Stimulated activated CD4-positive, alpha-beta T cell treated with anti-CD3 and anti-CD28 coated beads, Interleukin-1b, Interleukin-23, amount 100 ng/mL, for 48 hours (primary cell): ENCODE measurements at places on chromosomes 1 and 21.

- peak; percentile 56 for DNase-seq
Measured at GRCh38 chr1:23177438-23178380, 9.1 kb upstream of the LUZP1 start.

DNA sequence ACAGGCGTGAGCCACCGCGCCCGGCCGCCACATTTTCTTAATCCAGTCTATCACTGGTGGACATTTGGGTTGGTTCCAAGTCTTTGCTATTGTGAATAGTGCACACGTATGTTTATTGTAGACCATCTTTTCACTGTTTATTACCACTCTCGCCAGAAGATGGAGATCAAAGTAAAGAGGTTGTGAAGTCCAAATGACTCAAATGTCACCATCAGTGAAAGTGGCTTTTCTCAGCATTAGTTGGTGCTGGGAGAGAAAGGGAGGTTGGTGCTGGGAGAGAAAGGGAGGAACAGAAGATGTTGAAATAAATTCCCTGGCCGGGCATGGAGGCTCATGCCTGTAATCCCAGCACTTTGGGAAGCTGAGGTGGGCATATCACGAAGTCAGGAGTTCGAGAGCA is 10.4 kb upstream of the UHMK1 start:
- DNase-seq = no peak

DNA sequence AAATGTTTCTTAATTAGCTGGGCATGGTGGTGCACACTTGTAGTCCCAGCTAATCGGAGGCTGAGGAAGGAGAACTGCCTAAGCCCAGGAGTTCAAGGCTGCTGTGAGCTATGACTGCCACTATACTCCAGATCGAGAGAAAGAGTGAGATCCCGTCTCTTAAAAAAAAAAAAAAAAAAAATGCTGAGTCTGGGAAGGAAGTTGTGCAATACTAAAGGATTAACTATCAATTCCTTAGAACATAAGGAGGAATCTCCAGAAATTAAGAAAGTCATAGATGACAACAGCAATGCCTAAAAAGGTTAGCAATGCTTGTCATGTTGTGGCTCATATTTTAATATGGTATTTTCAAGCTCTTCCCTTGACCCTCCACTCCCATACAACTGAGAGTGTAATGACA is 5.3 kb downstream of the LUZP1 start:
- DNase-seq = no peak

- no peak for DNase-seq
Measured at GRCh38 chr1:78005755-78006154, 1.0 kb downstream of the DNAJB4 start.

GRCh38 chr1:95126846-95127245 is 9.7 kb downstream of the TLCD4 start:
- no peak for DNase-seq

GRCh38 chr1:52677076-52677806 is 20.9 kb downstream of the COA7 start:
- DNase-seq = no peak

DNA sequence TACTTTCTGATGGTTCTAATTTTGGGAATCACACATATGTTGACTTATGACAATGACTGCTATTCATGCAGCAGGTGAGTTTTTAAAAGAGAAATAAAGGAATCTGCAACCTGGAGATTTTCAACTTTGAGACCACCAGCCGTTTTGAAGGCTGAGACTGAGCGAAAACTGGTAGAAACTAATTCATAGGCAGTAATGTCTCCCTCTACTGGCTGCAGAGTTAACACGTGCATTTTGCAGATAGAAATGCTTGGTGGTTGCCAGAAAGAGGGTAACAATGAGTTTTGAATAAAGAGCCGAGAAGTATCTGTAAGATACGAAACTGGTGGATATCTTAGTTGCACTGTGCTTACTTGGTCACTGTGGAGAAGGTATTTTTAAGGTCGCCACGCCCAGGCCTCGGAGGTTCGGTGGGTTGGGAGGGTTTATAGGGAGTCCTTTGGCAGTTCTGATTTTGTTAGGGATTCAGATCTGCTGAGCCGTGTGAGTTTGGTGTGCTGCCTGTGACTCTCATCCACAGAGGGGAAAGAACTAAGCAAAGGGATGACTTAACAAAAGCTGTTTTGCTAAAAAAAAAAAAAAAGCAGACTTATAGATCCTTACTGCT is 83.0 kb downstream of the RYR2 start:
- no peak for DNase-seq

- DNase-seq = no peak
Measured at GRCh38 chr1:97758541-97759057, 162.2 kb downstream of the DPYD start.

DNA sequence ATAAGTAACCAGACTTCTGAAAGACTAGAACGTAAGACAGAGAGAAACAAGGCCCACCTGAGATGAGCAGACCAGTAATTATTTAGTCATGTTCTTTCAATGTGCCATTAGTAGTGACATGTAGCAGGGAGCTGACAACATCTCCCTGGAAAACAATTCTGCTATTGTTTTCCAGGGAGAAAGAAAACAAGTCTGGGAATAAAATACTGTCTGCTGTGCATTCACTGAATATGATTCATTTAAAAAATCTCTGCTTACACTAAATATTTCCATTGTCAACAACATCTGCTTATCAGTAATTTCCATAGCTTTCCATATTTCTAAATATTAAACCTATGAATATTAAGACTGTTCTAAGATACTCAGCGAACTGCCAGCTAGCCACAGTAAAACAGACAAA is 80.0 kb downstream of the VCAM1 start:
- DNase-seq = no peak

GRCh38 chr1:45236136-45236535 is 29.7 kb upstream of the ZSWIM5 start:
- no peak for DNase-seq

DNA sequence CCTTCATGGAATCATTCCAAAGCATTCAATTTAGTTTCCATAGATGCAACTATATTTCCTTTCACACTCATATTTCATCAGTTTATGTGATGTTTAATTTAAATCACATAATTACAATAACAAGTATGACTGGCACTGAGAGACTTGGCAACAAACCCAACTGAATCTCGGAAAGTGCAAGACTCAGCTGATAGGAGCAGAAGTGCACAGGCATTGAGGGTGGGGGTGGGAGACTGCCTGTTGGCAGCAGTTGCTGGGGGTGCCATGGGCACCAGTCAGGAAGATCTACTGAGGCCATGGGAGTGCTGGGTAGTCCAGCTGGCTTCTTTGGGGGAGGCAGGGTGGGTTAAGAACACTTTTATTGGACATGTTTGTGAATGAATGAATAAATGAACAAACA is 10.4 kb upstream of the HMGB4 start:
- no peak for DNase-seq

- peak; percentile 56 for DNase-seq
Measured at GRCh38 chr1:109901524-109902145, 9.0 kb upstream of the CSF1 start.

DNA sequence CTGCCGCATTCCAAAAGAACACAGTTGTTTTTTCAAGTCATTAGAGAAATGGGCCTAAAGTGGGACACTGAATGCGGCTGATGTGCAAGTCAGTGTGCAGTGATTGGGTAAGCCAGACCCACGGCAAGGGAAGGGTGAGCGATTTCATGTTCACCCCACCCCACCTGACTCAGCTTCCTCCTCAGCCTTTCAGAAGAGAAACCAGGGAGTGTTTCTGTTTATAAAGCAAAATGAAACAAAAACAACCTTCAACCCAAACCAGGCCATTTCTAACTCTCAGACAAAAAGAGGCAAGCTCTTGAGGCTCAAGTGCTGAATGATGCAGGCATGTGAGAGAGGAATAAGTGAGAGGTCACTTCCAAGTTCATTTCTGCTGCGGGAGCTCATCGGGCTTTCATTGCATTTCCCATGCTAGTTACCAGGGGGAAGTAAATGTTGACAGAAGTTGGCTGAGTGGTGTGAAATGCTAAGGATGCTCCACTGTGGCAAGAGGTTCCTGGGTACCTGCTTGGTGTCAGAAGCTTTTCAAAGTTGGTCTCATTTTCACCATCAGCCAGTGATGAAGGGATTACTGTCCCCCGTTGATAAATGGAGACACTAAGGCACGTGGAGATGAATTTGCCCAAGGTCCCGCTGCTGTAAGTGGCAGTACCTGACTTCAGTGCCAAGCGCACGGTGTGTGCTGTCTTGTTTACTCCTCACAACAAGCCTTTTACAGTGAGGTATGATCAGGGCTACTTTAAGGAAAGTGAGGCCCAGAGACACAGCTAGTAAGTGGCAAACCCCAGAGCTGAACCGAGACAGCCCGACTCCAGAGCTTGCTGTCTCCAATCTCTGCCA is 29.1 kb downstream of the STPG1 start:
- peak; percentile 68 for DNase-seq

DNA sequence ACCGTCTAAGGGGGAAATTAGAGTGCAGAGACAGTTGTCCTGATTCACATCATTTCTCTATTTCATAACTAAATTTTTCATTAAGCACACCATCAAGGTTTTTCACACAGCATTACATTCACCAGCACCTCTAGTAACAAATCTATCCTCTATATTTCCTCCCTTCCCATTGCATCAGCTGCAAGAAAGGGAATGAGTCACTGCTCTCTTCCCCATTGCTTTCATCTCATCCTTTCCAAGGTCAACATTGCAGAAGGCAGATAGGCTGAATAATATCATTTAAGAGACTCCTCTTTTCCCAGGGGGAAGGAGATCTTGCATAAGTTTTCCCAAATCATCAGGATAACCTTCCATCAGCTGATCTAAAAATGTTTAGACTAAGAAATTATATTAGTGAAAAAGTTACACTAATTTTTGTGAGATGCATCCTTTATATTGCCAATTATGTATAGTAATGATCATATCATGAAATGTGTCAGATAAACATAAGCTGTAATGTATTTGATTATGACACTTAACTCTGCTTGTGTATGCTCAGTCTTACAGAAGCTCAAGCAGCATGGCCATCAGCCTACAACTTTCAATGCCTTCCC is 4.3 kb downstream of the INTS7 start:
- no peak for DNase-seq

- DNase-seq = no peak
Measured at GRCh38 chr1:240797050-240797449, 185.1 kb upstream of the GREM2 start.

GRCh38 chr21:32207406-32207716 is 71.5 kb downstream of the MIS18A start:
- DNase-seq = no peak

GRCh38 chr1:243598433-243598832 is 251.6 kb downstream of the AKT3 start:
- DNase-seq = peak; percentile 15

GRCh38 chr1:236130372-236130771 is 12.0 kb upstream of the GPR137B start:
- DNase-seq = no peak

GRCh38 chr1:166084613-166085012 is 82.2 kb downstream of the FAM78B start:
- DNase-seq = no peak

- no peak for DNase-seq
Measured at GRCh38 chr1:172680733-172681275, 21.9 kb downstream of the FASLG start.

DNA sequence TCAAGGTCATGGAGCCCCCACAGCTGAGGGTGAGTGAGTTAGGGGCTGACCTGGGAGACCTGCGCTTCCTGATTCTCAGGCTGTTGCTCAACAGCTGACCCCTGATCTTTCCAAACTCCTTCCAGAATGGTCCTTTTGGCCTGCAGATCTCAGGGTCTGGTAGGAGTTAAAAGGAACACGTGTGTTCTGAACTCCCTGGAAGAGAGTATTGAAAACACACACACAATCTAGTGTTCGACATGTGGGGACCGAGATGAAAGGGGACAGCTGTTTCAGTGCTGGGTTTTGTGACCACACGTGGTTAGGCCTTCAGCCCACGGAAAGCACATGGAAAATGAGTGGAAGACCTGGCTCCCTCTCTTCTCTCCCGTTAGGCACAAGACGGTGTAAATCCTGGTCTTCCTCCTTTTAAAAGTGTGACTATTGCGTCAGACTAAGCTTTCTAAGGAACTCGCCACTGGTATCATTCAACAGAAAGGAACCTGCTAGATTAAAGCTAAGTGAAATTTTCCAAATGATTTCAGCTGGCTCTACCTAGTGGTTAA is 49.6 kb downstream of the RUNX1 start:
- no peak for DNase-seq

GRCh38 chr1:117695796-117696490 is 90.1 kb downstream of the TENT5C start:
- DNase-seq = no peak

- DNase-seq = peak; percentile 20
Measured at GRCh38 chr1:181135437-181135731, 46.9 kb downstream of the IER5 start.

DNA sequence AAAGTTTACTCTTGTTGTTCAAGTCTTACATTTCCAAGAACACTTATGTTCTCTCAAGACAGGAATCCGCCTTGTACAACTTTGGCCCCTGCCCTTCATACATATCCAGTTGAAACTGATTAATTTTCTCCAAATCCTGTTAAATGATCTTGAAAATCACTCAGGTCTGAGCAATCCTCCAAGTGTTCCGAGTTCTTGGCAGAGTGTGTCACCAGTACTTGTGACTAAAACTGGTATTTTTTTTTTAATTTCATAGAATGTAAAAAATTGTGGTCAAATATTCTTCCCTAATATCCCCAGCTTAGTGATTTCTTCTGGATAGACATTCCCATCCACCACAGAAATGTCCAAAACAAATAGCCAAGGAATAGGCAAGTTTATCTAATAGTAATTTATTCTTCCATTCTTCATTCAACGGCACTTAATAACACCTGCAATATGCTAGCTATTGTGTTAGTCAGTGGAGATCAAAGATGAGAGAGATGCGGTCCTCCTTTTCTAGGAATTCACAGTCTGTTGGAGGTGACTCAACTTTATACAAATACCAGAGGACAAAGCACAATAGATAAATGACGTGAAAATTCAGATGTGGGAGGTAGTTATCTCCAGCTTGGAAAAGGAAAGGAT is 71.4 kb downstream of the DIRAS3 start:
- no peak for DNase-seq

DNA sequence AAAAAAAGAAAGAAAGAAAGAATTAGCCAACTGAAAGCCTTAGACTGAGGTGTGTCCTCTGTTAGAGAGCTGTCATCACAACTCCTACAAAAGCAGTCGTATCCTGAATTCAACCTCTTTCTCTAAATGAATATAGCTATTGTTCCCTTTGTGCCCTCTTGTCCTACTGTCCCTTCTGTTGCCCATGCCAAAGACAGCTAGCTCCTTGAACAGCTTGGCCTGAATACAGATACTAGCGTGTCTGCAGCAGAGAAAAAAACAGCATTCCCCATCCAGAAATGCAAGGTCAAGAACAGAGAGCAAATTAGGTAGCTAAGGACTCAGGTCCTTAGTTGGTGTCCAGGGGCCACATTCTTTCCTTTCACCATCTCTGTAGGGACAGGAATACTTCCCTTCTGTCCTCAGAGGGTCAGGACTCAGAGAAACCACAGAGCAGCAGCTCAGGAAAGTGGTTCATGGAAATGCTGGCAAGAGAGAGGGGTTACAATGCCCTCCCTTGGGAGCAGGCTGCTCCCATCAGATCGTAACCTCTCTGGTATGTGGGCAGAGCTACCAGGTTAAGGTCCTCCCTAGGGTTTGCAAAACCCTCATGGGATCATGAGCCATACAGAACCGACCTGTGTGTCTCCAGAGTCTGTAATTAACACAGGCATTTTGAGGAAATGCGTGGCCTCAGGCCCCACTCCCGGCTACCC is 1.8 kb upstream of the ZBTB48 start:
- DNase-seq = no peak

- DNase-seq = peak; percentile 27
Measured at GRCh38 chr1:116569776-116570357, 959 bp downstream of the CD58 start.

- DNase-seq = no peak
Measured at GRCh38 chr1:20037877-20038276, 32.1 kb upstream of the PLA2G5 start.
